ENCODE measurements at places on chromosomes 16 and 17. TPM values are rescaled to one million over a fixed set of nuclear protein-coding genes. Genes with fewer than 3 reads are reported as not detected.
A peak's percentile ranks its signal among the peaks of the same experiment; 100 is the strongest.

Gene ZNF597
- total RNA-seq = 2.3 TPM

GRCh38 chr17:63685041-63685440 lies 14.9 kb downstream of the LIMD2 start:
- H3K27ac ChIP-seq = no peak overlapping the region
- peaks cover 9% of the 10 kb centered on the region for H3K4me1 ChIP-seq
- H3K36me3 ChIP-seq = no peaks in the 10 kb centered on the region
- no peaks in the 10 kb centered on the region for H3K27me3 ChIP-seq
- DNase-seq = peak; percentile 53
- no peak overlapping the region for H3K4me3 ChIP-seq

DNA sequence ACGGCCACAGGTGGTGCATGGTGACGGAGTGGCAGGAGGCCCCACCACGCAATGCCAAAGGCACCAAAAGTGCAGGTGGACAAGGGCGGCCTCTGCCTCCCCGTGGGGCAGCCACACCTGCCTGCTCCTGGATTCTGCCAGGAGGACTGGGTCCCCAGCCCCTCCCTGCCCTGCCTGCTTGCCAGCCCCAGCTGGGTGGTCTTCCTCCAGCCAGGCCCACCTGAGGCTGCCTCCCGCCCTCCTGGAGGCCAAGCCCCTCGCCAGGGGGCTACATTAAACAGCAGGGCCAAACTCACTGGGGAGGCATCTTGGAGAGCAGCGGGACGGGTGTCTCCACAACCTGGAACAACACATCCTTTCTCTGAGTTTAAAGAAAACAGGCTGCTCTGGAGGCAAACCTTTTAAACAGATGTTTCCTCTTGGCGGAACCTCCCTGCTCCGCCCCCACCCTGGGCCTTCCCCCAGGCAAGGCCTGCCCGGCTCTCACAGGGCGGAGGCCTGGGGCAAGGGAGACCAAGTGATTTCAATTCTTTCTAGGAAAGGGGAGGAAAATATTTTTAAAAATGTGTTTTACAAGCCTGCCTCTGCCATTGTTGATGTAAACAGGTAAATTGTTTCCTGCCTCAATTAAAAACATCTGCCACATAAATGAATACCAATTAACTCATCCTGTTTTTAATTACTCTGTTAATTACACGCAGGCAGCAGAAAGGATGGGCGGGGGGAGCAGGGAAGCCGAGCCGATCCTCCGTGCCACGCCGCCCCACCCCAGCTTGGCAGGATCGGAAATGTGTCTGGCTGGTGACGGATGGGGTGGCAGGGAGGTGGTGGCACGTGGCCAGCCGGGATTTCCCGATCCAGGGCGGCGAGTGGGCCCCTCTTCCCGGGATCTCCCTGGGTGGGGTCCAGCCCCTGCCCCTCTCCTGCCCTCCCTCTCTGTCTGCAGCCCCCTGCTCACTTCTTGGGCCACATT lies 54.4 kb upstream of the PABPN1L start:
- H3K27me3 ChIP-seq = no peaks in the 10 kb centered on the region
- H3K27ac ChIP-seq = peak overlapping the region; percentile 99
- DNase-seq = peak; percentile 59
- no peaks in the 10 kb centered on the region for H3K36me3 ChIP-seq
- H3K4me3 ChIP-seq = no peak overlapping the region
- H3K4me1 ChIP-seq = peaks cover 48% of the 10 kb centered on the region

Gene WSCD1
- 13.9 TPM for total RNA-seq

Gene DUSP3
- 72.6 TPM for total RNA-seq

GRCh38 chr17:29074488-29074887 lies 31.5 kb downstream of the PIPOX start:
- no peaks in the 10 kb centered on the region for H3K36me3 ChIP-seq
- no peaks in the 10 kb centered on the region for H3K27me3 ChIP-seq
- no peak overlapping the region for H3K4me3 ChIP-seq
- no peak for DNase-seq

DNA sequence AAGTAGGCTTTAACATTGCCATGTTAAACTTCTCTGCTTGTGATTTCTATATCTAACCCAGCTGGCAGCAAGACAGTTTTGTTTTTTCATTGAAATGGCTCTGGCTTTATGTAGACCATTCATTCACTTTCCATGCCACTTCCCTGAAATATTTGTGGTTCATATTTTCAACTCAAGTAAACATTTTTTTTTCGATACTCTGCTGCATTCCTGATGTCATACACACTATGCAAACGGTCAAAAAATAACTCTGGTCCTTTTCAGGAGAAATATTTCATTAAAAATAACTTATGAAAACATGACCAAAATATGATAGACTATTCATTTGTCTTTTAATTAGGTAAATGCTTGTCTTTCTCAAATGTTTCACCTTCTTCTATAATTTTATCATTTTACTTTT lies 116.3 kb downstream of the USP22 start:
- H3K36me3 ChIP-seq = no peaks in the 10 kb centered on the region
- no peak overlapping the region for H3K27ac ChIP-seq
- no peaks in the 10 kb centered on the region for H3K4me1 ChIP-seq
- H3K4me3 ChIP-seq = no peak overlapping the region

Gene PDE6G
- total RNA-seq = 0.35 TPM

DNA sequence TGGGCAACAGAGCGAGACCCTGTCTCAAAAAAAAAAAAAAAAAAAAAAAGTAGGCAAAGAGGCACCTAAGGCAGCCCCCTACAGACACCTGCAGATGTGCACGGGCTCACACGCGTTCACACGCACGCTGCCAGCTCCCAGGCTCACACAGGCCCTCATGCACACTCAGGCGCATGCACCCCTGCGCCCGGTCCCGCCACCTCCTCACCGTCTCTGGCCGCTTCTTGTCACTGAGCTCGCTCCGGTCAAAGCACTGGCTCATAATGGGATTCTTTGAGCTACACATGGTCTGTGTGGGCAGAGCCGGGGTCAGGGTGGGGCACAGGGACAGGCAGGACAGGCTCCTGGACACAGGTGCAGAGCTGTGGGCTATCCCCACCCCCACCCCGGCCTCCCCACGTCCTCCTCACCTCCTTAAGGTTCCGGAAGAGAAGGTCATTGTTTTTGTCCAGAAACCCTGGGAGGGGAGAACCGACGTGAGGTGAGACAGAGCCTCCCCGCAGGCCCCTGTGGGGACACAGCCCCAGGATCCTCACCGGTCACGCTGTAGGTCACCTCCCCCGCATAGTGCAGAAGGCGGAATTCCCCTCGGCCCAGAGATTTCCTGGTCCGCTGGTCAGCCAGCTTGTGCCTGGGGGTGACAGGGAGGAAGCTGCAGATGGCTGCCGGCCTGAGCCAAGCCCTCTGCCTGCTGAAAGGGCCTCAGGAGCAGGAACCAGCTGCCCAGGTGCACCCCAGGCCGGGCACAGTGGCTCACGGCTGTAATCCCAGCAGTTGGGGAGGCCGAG lies 17.9 kb downstream of the MYO1C start:
- no peak overlapping the region for H3K4me3 ChIP-seq
- H3K36me3 ChIP-seq = no peaks in the 10 kb centered on the region
- H3K27ac ChIP-seq = no peak overlapping the region
- DNase-seq = no peak

DNA sequence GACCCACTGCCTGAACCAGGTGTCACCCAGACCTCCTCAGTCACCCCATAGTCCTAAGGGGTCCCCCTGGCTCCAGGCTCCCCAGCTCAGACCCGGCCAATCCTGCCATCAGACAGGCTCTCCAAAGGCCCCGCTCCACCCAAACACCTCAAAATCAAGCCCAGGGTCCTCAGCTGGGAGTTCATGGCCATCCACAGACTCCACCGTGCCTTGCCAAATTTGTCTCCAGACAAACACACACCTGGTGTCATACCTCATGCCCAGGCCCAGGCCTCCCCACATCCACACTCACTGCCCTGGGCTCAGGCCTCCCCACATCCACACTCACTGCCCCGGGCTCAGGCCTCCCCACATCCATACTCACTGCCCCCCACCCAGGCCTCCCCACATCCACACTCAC lies 12.5 kb downstream of the RPH3AL start:
- no peak for DNase-seq
- peak overlapping the region; percentile 67 for H3K27ac ChIP-seq
- no peak overlapping the region for H3K4me3 ChIP-seq

Gene EPX
- total RNA-seq = not detected

DNA sequence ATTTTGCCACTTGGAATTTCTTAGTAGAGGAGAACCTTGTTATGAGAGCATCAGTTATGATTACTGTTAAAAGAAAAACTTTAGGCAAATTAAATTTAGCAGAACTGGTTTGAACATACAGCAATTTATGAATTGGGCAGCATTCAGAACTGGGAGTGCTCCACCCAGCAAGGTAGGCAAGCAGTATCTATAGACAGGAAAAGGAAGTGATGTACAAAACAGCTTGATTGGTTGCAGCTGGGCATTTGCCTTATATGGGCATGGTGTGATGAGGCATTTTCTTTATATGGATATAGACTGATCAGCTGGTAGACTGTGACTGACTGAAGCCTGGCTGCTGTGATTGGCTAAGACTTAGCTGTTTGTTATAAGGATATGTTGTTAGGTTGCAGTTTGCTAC lies 17.6 kb upstream of the CYLD start:
- H3K27me3 ChIP-seq = no peaks in the 10 kb centered on the region
- H3K27ac ChIP-seq = no peak overlapping the region
- H3K4me1 ChIP-seq = no peaks in the 10 kb centered on the region
- no peak overlapping the region for H3K4me3 ChIP-seq
- no peaks in the 10 kb centered on the region for H3K36me3 ChIP-seq

GRCh38 chr16:4332623-4333307 lies 16.9 kb downstream of the GLIS2 start:
- peaks cover 44% of the 10 kb centered on the region for H3K36me3 ChIP-seq
- no peak overlapping the region for H3K27ac ChIP-seq
- no peaks in the 10 kb centered on the region for H3K27me3 ChIP-seq
- peaks cover 15% of the 10 kb centered on the region for H3K4me1 ChIP-seq
- DNase-seq = no peak

Gene SHISA9
- 0.04 TPM for total RNA-seq

DNA sequence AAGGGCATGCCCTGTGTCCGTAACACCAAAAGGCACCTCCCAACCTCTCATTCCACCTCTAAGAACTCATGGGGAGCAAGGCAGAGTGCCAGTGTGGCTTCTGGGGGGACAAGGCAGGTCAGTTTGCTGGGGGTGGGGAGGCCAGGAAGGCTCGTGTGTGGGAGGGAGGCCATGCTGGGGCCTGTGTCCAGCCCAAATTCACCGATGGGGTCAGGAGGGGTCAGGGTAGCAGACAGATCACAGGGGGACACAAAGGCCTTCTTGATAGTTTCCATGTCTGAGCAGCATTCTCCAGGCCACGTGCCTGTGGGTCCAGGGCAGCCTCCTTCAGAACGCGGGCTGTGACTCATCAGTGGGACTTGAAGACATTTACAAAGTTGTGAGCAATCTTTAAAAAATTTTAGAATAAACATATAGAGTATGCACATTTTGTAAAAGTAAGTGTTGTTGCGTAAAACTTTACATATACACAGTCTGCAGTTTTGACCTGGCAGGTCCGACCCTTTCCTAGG lies 20.9 kb downstream of the SPACA3 start:
- no peaks in the 10 kb centered on the region for H3K4me1 ChIP-seq
- no peak for DNase-seq
- H3K4me3 ChIP-seq = no peak overlapping the region
- no peaks in the 10 kb centered on the region for H3K36me3 ChIP-seq
- H3K27me3 ChIP-seq = no peaks in the 10 kb centered on the region
- H3K27ac ChIP-seq = no peak overlapping the region

Gene SBK1
- 6.5 TPM for total RNA-seq

DNA sequence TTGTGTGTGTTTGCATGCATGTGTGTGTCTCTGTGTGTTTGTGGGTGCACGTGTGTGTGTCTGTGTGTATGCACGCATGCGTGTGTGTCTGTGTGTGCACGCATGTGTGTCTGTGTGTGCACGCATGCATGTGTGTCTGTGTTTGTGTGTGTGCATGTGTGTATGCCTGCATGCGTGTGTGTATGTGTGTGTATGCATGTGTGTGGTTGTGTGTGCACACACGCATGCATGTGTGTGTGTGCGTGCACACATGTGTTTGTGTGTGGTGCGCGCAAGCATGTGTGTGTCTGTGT lies 239.9 kb upstream of the TNRC6C start:
- H3K27me3 ChIP-seq = no peaks in the 10 kb centered on the region
- DNase-seq = no peak
- no peaks in the 10 kb centered on the region for H3K36me3 ChIP-seq
- no peak overlapping the region for H3K27ac ChIP-seq
- no peak overlapping the region for H3K4me3 ChIP-seq

DNA sequence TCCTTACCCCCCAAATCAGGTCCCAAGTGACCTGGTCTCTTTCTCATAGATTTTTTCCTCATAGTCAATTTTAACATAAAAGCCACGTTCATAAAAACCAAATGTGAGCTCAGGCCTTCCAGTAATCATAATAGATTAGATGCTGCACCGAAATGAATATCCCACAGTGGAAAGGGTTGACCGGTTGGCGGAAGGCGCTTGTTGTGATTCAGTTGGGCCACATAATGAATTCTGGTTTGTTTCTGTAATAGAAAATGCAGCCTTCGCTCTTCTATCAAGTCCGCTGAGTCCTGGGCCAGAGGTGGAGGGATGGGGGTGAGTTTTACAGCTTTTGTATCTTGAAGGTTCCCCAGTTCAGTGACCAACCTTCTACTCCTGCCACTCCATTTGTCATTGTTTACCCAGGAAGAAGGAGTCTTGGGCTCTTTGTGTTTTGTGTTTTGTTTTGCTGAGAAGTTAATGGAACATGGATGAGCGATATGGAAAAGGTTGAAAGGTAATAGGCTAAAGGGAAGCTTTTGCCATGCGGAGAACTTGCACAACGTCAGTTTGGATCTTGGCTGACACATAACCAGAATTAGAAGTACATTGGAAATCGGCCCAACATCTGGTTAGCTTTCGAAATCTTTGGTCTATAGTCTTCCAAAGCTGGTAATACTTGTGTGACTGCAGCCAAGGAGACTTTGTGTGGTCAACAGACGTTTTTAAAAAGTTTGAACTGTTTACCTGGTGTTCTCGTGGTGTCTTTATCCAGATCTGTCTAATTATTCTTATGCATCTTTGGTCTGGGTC lies 89.5 kb downstream of the CLEC16A start:
- no peak overlapping the region for H3K4me3 ChIP-seq
- peaks cover 8% of the 10 kb centered on the region for H3K4me1 ChIP-seq
- H3K27ac ChIP-seq = no peak overlapping the region
- no peaks in the 10 kb centered on the region for H3K36me3 ChIP-seq
- no peak for DNase-seq

GRCh38 chr16:66136841-66137240 lies 229.7 kb upstream of the CDH5 start:
- no peaks in the 10 kb centered on the region for H3K27me3 ChIP-seq
- H3K4me1 ChIP-seq = peaks cover 11% of the 10 kb centered on the region
- H3K27ac ChIP-seq = no peak overlapping the region
- DNase-seq = no peak

DNA sequence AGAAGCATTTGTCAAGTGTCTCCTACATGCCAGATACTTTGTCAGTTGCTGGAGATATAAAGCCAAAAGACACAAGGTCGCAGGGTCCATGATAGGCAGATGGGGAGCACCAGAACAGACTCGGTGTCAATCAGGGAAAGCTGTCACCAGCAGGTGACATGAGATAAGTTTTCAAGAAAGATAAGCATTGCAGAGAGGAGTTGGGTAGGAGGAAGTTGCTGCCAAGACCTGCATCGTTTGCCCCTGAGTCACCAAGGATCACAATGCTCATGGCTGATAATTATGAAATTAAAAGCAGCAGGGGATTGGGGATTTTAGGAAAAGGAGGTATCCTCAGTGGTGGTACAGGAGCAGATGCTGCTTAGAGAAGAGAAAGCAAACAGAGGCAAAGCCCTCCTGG lies 551.1 kb upstream of the CDH11 start:
- no peak overlapping the region for H3K4me3 ChIP-seq
- H3K4me1 ChIP-seq = no peaks in the 10 kb centered on the region
- no peaks in the 10 kb centered on the region for H3K36me3 ChIP-seq
- no peak for DNase-seq
- no peak overlapping the region for H3K27ac ChIP-seq

Measured in adrenal gland (tissue), 19 donors.